ENCODE measurements at places on chromosomes 12 and 14.

DNA sequence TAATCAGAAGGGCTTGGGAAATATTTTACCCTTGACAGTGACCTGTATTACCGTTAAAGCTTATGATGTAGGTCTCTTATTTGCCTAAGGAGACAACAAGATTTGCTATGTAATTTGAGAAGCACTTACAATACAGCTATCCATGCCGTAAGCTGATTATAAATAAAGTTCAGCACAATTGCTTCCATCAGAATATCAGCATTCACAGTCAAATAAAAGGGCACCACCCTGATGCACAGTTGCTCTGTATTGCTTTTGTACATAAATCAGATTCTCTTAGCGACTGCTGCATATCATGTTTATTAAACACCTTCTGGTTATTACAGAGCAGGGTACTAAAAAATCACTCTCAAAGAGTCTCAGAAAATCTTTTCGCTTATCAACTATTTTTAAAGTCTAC, 67.3 kb upstream of the VRK1 start:
- no peak for DNase-seq

- DNase-seq: no peak
Measured at GRCh38 chr12:108905725-108906124, 25.8 kb downstream of the DAO start.

DNA sequence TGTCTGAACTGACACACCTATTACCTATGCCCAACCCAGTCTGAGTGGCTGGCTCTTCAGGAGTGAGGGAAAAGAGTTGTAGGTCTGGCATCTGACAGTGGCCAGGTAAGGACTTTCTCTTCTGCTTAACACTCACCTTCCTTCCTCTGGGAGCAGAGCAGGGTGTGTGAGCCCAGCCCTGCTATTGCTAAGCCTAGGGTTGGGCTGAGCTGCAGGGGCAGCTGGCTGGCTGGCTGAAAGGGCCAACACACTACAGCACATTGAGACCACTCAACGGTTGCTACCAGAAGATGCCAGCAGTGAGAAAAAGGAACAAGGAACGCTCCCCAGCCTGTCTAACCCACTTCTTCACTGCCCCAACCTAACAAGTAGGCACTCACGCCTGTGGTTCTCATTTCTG, 201.2 kb downstream of the DPF3 start:
- DNase-seq: no peak

DNA sequence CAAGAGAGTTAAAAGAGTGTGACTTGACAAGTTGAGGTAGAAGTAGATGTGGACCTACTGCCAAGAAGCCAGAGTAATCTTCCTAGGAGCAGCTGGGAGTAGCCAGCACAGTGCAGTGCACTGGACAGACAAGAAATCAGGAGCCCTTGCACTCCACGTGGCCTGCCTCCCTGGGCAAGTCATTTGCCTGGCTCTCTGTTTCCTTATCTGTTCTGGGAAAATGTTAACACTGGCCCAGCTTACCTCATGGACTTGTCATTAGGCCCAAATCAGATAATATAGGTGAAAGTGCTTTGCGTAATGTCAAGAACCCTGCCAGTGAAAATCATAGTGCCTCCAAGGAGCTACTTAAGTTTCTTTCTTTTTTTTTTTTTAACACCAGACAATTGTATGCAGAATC, 19.2 kb downstream of the SLC7A8 start:
- DNase-seq: no peak

GRCh38 chr14:81511111-81511904, 22.3 kb downstream of the SEL1L start:
- no peak for DNase-seq

- no peak for DNase-seq
Measured at GRCh38 chr12:109925185-109925840, 25.2 kb downstream of the TCHP start.

- no peak for DNase-seq
Measured at GRCh38 chr12:112782943-112783342, 8.6 kb upstream of the RPH3A start.

- no peak for DNase-seq
Measured at GRCh38 chr12:50041062-50041860, 16.0 kb upstream of the RACGAP1 start.

GRCh38 chr14:98200601-98201000, 1071.4 kb downstream of the BCL11B start:
- no peak for DNase-seq

DNA sequence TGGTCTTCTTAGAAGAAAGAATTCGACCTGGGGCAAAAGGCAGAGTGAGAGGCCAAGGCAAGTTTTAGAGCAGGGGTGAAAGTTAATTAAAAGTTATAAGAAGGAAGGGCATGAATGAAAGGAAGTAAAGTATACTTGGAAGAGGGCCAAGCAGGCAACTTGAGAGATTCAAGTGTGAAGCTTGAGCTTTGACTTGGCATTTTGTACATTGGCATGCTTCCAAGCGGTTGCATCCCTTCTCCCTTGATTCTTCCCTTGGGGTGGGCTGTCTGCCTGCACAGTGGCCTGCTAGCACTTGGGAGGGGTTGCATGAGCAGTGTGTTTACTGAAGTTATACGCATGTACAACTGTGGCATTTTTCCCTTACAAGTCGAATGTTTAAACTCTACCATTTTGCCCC, 74.8 kb upstream of the MGAT4C start:
- no peak for DNase-seq

DNA sequence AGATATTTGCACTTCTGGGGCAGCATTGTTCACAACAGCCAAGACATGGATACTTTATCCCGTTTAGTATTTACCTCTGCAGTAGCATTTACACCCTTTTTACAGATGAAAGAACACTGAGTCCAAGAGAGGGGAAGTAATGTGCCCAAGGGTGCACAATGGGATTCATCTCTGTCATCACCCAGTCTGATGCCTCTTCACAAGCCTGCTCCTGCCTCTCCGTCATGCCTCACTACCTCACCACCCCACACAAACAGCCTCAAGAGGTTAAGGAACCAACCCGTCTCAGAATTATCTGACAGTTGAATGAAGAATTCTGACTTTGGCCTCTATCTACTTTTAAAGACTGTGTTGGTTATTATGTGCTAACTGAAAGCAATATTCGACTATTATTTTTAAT, 368.4 kb downstream of the ATP23 start:
- DNase-seq: no peak

- no peak for DNase-seq
Measured at GRCh38 chr12:27979145-27979544, 6.6 kb upstream of the PTHLH start.

GRCh38 chr12:50047693-50048250, 9.6 kb upstream of the ASIC1 start:
- DNase-seq: no peak

DNA sequence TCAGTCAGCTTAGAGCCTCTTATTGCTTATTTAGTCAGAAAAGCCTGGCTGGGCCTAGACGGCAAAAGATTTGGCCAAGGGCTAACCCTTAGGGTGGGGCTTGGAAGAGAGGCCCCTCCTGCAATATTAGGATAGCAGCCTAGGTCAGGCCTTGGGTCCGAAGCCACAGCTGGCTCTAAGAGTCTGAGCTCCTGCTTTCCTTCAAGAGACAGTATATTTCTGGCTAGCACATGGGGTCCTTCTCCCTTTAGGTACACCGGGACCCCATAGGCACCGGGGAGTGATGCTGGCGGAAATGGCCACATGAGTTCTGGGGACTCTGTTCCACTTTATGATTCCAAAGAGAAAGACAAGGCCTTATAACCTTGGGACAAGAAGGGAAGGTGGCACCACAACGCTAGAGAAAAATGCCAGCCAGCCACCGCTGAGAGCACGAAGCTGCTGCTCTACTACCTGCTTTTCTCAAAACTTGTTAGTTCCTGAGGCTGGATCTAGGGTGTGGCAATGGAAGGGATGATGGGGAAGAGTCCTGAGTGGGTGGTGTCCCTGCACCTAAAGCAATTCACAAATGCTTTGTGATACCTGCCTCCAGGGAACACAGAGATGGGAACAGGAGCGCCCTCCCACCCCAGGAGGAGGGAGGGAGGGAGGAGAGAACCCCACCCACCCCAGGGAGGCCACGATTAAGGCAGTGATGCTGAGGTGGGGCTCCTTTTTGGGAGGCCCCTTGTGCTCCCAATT, 3.1 kb upstream of the AVIL start:
- DNase-seq: no peak

DNA sequence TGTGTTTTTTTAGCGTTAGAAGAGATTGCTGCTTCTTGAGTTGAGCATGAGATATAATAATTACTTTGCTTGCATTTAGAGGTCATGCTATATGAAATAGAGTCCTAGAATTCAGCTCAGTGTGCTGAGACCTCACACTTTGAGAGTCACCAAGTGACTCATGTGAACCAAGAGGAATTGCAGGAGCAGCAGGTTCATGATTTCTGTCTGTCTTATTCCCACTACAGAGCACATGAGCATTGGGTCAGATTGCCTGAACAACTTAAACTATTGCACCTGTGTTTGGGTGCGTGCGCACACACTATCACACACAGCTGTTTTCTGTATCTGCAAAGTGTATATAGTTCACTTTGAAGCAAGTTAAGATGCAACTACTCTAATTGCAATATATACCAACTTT, 109.3 kb downstream of the FGD4 start:
- no peak for DNase-seq

GRCh38 chr14:59292028-59292427, 103.6 kb downstream of the DAAM1 start:
- no peak for DNase-seq

GRCh38 chr12:42790761-42791151, 201.2 kb upstream of the PRICKLE1 start:
- no peak for DNase-seq

GRCh38 chr12:128637642-128638606, 185.8 kb downstream of the SLC15A4 start:
- no peak for DNase-seq

- DNase-seq: no peak
Measured at GRCh38 chr14:85338895-85339294, 191.0 kb upstream of the FLRT2 start.

- DNase-seq: no peak
Measured at GRCh38 chr12:68786929-68787328, 21.0 kb upstream of the MDM2 start.

DNA sequence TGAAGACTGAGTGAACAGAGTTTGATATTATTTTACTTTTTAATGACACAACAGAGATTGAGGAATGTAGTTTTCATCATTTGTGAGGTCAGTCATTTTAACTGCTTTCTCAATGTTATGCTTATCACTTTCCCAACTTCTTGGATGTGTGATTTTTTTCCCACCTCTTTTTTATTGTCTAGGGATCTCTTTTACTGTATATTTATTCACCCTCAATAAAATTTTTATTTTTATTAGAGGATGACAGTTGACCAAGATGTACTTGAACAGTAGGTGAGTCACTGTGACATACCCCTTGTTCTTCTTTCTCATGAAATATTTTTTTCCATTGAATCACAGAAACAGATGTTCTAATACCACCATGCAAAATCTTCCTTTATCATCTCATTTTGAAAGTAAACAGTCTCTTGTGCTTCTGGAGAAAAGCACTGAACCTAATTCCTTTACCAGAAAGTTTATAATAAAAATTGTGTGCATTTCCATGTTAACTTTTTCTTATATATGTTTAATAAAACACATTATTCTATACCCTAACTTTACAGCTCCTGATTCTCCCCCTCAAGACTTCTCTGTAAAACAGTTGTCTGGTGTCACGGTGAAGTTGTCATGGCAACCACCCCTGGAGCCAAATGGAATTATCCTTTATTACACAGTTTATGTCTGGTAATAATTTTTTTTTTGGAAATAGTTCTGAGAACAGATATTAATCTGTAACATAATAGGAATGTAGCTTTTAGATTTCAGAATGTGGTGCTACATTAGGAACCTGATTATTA, 65.9 kb downstream of the PTPRQ start:
- no peak for DNase-seq

DNA sequence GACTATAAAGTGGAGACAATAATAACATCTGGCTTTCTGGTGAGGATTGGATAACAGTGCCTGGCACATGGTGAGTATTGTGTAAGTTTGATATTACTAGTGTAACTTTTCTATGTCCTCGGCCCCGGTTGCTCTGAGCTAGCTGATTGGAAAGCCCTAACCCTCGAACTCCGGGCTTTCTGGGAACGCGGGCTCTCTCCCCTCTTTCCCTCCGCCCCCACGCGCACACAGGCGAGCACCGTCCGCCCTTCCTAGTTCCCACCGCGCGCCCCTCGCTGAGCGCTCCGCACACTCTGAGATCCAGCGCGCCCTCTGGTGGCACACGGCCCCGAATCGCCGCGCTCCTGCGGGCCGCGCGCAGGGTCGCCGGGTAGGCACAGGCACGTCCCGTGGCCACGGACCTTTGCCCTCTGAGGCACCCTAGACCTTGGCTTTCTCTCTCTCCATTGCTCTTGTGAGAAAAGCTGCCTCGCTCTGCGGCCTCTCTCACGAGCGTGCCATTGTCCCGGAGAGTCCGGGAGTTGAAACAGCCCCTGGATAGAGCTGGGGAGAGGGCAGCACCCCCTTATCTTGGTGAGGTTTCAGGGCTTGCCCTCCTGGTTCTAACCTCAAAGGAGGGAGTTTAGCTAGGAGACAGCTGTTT, 23.2 kb upstream of the ESRRB start:
- peak; percentile 6 for DNase-seq

DNA sequence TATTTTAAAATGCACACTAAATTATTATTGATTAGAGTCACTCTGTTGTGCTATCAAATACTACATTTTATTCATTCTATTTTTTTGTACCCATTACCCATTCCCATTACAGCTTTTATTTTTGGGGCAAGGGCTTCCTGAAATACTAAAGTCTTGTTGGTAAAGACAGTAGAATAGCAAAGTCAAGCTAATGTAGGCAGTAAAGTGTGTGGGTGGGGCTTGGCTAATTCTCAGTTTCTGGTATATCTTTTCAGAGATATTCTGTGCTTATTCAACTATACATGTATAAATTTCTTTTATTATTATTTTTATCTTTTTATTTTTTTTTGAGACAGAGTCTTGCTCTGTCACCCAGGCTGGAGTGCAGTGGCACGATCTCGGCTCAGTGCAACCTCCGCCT, 22.3 kb upstream of the PHC1 start:
- DNase-seq: no peak

DNA sequence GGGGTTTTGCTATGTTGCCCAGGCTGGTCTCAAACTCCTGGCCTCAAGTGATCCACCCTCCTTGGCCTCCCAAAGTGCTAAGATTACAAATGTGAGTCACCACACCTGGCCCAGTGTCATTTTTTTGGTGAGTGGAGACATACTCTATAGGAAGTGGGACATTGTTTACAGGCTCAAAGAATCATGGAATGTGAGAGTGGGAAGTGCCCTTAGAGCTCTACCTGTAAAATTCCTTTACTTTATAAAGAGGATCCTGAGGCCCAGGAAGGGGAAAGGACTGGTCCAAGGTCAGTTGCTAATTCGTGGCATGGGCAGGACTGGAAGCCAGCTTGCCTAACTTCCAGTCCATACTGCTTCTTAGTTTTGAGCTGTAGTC, 8.7 kb upstream of the ADCK1 start:
- DNase-seq: no peak

GRCh38 chr14:94378527-94379290, 9.7 kb downstream of the SERPINA1 start:
- no peak for DNase-seq

DNA sequence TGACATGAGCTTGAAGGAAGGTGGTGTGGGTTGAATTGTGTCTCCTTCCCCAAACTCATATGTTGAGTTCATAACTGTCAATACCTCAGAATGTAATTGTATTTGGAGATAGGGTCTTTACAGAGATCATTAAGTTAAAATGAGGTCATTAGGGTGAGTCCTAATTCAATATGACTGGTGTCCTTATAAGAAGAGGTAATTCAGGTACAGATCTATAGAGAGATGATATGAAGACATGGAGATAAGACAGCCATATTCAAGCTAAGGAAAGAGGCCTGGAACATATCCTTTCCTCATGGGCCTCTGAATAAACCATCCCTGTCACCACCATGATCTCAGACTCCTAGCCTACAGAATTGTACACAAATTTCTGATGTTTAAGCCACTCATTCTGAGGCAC, 514.7 kb upstream of the MGAT4C start:
- DNase-seq: no peak
